ENCODE measurements at places on chromosomes 13 and 19.

DNA sequence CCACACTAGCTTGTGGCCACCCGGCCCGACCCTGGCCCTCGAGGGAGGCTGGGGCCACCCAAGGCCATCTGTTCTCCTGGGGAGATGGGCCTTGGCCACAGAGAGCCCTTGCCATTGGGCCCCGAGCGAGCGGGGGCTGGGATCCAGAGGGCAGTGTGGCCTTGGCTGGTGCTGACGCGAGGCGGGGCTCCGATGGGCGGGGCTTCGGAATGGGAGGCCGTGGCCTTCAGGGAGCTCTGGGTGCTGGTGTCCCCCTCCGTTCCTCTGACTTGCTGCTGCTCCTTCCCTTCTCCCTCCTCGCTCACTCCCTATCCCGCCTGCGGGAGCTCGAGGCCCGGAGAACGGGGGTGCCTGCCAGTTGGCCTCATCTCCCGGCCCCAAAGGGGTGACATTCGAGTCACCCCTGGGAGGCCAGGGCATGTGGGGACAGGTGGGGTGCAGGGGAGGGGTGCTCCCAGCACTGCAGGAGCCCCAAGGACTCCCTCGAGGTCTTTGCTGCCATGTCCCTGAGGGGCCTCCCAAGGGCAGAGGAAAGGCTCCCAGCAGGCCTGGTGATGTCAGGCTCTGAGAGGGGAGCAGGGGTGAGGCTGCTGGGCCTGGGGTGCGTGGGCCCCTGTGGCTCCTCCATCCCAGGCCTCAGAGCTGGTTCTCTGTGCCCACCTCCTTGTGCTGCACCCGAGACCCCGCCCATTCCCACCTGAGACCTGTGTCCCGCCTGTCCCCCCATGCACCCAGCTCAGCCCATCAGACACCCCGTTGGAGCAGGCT, 4.2 kb downstream of the NCLN start:
- no peak for DNase-seq

GRCh38 chr13:102172406-102172805, 229.4 kb downstream of the FGF14 start:
- no peak for DNase-seq

DNA sequence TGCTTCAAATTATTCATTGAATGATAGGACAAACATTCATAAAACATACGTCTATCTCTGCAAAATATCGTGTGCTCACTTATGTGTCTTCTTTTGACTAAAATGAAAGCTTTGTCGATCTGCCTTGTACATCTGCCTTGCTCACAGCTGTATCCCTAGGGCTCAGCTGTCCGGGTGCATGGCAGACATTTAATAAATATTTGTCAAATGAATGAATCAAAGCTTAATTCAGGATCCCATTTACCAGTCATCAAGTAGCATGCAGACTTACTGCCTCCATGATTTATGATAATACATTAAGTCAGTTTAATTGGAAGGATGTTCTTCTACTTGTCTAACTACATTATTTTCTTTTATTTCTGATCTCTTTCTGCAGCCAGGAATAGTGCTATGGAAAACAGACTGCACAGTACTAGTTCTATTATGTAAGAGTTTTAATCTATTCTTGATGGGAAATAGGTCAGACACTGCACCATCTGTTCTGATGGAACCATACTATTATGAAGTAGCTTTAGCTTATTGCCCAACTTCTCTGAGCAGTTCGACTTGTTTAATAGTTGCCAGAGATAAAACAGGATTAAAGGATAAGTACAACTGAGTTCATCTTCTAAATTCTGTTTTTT, 13.2 kb downstream of the SLC46A3 start:
- no peak for DNase-seq

- no peak for DNase-seq
These were observed 328 bp downstream of the CYP4F12 start for GRCh38 chr19:15673176-15673654.

GRCh38 chr13:20294497-20294896, 62.4 kb upstream of the GJB6 start:
- no peak for DNase-seq

GRCh38 chr19:29858000-29858596, 46.3 kb downstream of the CCNE1 start:
- DNase-seq = peak; percentile 12

GRCh38 chr19:31880283-31880682, 465.1 kb upstream of the ZNF507 start:
- DNase-seq = no peak

- no peak for DNase-seq
These were observed 85.7 kb downstream of the NUFIP1 start for GRCh38 chr13:44903574-44903985.

- DNase-seq = no peak
These were observed 579.4 kb upstream of the MIR17HG start for GRCh38 chr13:90768116-90768515.

DNA sequence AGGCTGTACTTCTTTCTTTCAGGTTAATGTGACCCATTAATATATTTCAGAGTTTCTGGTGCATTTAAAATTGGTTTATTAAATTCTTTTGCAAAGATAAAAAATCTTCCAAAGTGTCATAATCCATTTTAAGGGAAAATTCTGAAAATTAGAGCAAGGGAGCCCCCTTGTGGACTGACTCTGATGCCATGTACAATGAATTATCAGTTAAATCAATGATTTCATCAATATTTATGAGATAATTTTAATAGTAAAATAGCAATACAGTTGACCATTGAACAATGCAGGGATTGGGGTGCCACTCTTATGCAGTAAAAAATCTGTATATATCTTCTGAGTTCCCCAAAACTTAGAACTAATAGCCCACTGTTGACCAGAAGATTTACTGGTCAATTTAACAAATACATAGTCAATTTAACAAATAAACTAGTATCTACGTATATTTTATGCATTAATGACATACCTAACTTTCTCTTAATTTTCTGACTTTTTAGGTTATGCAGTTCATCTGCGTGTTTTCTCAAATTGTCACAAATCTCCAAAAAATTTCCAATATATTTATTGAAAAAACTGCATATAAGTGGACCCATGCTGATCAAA, 479.1 kb upstream of the MIR17HG start:
- DNase-seq = no peak

GRCh38 chr19:4979211-4979807, 10.4 kb downstream of the KDM4B start:
- DNase-seq = no peak

DNA sequence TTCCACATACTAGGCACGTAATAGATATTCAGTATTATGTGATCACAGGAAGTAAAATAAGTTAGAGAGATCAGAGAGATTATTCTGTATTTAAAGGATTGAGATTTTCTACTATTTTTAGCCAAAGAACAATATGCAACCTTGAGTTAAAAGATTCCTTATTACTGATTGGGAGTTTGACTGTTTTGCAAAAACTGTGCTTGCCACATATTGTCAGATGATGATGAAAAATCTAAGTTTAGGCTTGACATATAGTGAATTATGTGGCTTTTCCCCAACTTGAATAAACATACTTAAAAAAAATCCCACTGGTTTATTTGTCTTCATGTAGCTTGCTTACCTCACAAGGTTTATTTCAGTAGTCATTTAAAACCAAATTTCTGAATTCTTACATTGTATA, 194.4 kb downstream of the KCNRG start:
- no peak for DNase-seq

DNA sequence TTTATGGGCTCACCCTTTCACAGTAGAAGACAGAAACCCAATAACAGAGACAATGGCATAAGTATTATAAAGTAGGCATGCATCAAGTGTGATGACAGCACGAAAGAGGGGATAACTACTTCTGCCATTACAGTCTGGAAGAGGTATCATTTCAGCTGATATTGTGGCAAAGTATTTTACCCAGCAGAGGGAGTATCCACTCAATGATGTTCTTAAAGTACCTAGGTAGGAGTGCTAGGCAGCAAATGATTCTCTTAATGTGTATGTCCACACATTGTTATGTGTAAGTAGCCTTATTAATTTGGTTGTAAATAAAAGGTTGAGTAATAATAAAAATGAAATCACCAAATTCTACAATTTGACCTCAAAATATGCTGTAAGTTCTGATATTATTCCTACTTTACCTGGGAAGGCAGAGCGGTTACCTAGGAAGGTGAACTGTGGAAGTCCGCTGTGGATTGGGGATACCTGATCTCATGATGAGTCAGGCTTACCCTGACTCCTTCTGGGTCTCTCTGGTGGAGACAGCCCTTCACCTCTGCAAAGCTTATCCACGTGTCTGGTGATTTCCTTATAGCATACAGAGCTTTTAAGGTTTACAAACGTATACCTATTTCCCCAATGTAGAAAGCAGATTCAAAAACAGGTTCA, 4.1 kb upstream of the UBAC2 start:
- DNase-seq = no peak

- DNase-seq = no peak
These were observed 19.9 kb downstream of the POMP start for GRCh38 chr13:28678809-28679208.

DNA sequence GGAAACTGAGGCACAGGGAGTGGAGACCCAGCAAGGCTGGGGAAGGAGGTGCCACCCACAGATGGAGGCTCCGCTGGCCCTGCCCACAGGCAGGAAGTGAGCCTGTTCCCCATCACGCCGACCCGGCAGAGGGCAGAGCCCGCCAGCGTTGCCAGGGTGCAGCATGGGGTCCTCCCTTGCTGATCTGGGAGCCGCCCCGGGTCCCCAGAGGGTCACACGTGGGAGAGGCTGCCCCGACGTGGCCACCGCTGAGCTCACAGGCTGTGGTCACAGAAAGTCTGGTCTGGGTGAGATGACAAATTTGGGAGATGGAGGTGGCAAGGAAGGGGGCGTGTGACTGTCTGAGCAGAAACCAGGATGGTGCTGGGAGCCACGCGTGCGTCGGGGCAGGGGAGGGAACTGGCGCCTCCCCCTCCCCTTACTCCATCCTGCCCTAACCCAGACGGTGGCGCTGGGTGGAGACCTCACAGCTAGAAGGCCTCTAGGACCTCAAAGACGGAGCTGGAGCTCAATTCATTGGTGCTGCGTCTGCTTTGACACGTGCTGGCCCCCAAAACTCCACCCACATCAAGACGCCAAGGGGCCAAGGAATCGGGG, 7.7 kb downstream of the MEX3D start:
- DNase-seq = no peak

GRCh38 chr13:51360489-51360888, 21.0 kb downstream of the SERPINE3 start:
- DNase-seq = no peak

GRCh38 chr13:48485432-48485831, 47.4 kb downstream of the RCBTB2 start:
- no peak for DNase-seq

DNA sequence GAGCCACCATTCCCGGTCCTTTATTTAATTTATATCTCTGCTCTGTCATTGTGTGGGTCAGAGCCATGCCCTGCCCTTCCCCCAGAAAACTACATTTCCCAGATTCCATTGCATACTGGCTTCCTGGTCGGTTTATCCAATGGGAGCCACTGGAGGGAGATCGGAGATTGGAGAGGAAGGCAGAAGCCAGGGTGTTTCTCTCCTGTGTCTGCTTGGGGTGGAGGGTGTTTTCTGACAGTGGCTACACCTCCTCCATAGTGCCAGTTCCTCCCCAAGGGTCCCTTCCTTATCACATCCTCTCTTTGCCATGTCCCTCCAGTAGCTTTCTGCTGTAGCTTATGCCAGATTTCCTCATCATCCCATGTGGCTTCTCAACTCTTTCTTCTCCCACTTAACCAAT, 19.0 kb downstream of the OLFM2 start:
- DNase-seq = no peak

GRCh38 chr19:12723641-12724426, at the start of gene TNPO2:
Gene TNPO2, minus strand, starts transcription at chr19:12723932. Its CDS starts 2,955 bp downstream, at chr19:12720977.
- peak; percentile 52 for DNase-seq

DNA sequence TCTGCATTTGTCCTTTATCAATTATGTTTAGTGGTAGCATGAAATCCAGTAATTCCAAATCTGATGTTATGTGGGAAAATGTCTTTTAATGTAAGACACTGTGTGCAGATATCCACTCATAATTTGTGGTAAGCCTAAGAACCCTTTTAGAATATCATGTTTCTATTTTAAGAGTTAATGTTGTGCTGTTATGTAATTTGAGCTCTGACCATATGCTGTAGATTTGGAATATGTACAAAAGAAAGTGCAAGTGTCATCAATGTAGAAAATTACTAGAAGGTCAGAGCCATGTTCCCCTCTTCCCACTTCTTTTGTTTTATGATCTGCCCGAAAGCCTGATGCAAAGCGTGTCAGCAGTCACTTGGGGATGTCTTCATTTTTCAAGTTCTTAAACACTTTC, 44.5 kb downstream of the SCEL start:
- DNase-seq = no peak

- no peak for DNase-seq
These were observed 949 bp downstream of the RAB3A start for GRCh38 chr19:18202778-18203407.

DNA sequence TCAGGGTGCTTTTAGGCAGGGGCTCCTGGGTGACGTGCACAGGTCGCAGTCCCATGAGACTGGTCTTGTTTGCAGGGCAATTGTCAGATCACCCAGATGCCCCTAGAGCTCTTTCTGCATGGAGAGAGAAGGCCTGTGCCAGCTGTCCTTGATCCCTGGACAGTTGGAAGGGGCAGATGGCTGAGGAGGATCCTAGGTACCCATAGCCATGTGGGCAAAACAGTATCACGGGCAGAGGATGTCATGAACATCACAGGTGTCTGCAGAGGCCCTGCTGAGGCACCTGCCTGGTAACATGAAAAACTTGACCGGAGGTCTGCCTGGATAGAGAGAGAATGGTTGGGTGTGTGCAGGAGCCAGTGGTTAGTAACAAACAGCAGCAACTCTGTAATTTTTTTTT, 99.3 kb downstream of the ZNF536 start:
- no peak for DNase-seq

GRCh38 chr13:40671956-40672764, 5.7 kb upstream of the FOXO1 start:
- DNase-seq = no peak

- peak; percentile 54 for DNase-seq
These were observed 158.4 kb downstream of the RNF17 start for GRCh38 chr13:24922387-24922744.

DNA sequence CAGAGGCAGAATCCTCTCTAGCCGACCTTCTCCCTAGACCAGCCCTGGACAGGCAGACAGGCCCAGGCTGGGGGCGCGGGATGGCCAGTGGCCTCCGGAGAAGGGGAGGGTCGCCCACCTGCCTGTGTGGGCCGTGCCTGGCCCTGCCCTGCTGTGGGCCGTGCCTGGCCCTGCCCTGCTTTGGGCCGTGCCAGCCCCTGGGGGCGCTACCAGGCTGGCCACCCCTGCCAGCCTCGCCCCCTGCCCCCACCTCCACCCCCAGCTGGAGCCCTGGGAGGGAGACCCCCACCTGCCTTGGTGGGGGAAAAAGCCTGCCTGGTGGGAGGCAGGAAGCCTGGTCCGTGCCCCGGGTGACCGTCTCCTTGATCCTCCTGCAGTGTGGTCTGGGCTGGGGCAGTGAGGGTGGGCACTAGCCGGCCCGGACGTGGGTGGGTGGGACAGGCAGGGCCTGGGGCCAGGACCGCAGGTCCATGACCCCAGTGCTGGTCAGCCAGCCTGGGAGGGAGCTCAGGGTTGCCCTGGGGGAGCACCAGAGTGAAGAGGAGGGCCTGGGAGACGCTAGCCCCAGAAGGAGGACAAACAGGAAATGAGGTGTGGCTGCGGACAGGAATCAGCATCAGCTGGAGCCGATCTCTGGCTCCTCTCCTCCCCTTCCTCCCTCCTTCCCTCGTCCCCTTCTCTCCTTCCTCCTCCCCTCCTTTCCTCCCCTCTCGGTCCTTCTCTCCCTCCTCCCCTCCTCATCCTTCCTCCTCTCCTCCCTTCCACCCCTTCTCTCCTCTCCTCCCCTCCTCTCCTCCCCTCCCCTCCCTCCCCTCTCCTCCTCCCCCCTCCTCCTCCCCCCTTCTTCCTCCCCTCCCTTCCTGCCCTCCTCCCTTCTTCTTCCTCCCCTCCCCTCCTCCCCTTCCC, 5.1 kb upstream of the MKNK2 start:
- DNase-seq = no peak

GRCh38 chr13:110743687-110744086, 30.2 kb downstream of the ING1 start:
- no peak for DNase-seq

Data from NK-92 treated with Interleukin-12 subunit alpha and Interleukin-12 subunit beta, amount 100 ng/mL, for 24 hours (cell line).